Progenitor cell of endocrine pancreas (in vitro differentiated cells): ENCODE measurements at places on chromosomes 16 and 17.
A peak's percentile ranks its signal among the peaks of the same experiment; 100 is the strongest.

DNA sequence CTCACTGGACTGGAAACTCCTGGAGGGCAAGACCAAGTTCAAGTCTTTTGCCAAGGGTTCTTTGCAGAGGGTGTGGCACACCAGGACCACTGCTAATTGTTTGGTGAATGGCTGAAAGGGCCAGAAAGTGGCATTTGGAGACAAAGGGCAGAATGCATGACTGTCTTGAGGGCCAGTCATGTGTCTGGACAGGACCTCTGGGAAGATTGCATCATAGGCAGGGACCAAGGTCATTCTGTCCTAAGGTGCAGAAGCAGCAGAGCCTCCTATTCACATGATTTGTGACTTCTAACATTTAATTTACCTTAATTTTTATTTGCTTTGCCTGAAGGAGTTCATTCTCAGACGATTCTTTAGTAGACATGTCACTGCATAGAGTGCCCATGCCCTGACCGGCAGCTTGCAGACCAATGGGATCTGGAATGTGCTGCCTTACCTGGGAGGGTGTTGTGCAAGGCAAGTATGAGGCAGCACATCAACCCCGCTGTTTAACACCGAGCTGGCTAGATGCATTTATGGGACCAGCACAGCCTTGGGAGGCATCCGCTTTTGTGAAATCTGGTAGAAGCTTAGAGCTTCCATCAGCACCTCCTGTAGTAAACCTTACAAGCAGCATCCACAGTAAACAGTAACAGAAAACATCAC is 62.3 kb upstream of the MAF start:
- H3K27me3 ChIP-seq = no peaks in the 10 kb centered on the region
- DNase-seq = no peak
- no peaks in the 10 kb centered on the region for H3K36me3 ChIP-seq
- H3K27ac ChIP-seq = no peak overlapping the region
- H3K4me3 ChIP-seq = no peak overlapping the region

- H3K27ac ChIP-seq = peak overlapping the region; percentile 99
- no peak for DNase-seq
- H3K27me3 ChIP-seq = no peaks in the 10 kb centered on the region
- H3K4me1 ChIP-seq = peaks cover 36% of the 10 kb centered on the region
- H3K36me3 ChIP-seq = no peaks in the 10 kb centered on the region
These were observed 19.1 kb downstream of the CUEDC1 start for GRCh38 chr17:57935833-57936807.

GRCh38 chr16:3171855-3172593 is 16.0 kb upstream of the OR1F1 start:
- H3K27ac ChIP-seq = no peak overlapping the region
- DNase-seq = no peak
- peaks cover 3% of the 10 kb centered on the region for H3K4me1 ChIP-seq

- peaks cover 17% of the 10 kb centered on the region for H3K36me3 ChIP-seq
- H3K27ac ChIP-seq = no peak overlapping the region
- H3K4me1 ChIP-seq = no peaks in the 10 kb centered on the region
- no peak overlapping the region for H3K4me3 ChIP-seq
- no peak for DNase-seq
These were observed 13.2 kb upstream of the CLEC18C start for GRCh38 chr16:70160388-70160787.

DNA sequence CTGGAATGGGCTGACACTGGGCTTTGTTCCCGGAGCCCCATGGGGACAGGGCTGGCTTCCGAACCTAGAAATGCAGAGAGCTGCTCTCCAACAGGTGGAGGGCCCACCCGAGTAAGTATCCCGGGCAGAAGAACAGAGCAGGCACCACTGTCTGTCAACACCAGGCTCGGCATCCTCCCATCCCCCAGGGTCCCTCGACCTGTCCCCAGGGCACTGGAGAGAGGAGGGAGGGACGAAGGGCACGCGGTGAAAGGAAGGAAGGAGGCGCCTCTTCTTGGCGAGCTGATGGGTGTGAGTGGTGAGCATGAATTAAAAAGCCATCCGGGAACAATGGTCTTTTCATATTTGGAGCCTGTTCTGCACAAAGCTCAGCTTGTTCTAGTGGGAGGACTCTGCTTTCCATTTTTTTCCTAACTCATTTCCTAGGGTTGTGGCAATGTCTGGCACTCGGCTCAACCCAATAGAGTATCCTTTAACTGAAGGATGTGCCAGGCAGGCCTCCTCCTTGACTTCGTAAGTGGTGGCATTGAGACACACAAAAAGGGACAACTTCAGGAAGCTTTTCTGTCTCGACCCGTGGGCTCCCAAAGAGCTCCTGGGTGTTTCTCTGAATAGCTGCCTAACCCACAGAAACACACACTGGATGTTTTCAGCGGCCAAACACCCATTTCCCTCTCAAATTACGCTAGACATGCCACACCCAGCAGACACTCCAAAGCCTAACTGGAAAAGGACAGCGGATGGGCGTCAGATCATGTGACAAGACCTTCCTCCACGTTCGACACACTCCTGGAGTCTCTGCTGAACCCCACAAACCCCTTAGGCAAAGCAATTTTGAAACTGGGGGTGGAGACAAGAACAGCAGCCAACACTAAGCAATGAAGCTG is 47.7 kb downstream of the ZFHX3 start:
- H3K36me3 ChIP-seq = peaks cover 10% of the 10 kb centered on the region
- peak overlapping the region; percentile 57 for H3K27ac ChIP-seq
- peaks cover 37% of the 10 kb centered on the region for H3K4me1 ChIP-seq
- no peak overlapping the region for H3K4me3 ChIP-seq
- H3K27me3 ChIP-seq = no peaks in the 10 kb centered on the region

- peaks cover 9% of the 10 kb centered on the region for H3K4me1 ChIP-seq
- no peak overlapping the region for H3K27ac ChIP-seq
- no peak for DNase-seq
- H3K4me3 ChIP-seq = no peak overlapping the region
These were observed 24.7 kb downstream of the NSMCE1 start for GRCh38 chr16:27243725-27244362.
